ENCODE measurements at places on chromosomes 4 and X.
A peak's percentile ranks its signal among the peaks of the same experiment; 100 is the strongest.

DNA sequence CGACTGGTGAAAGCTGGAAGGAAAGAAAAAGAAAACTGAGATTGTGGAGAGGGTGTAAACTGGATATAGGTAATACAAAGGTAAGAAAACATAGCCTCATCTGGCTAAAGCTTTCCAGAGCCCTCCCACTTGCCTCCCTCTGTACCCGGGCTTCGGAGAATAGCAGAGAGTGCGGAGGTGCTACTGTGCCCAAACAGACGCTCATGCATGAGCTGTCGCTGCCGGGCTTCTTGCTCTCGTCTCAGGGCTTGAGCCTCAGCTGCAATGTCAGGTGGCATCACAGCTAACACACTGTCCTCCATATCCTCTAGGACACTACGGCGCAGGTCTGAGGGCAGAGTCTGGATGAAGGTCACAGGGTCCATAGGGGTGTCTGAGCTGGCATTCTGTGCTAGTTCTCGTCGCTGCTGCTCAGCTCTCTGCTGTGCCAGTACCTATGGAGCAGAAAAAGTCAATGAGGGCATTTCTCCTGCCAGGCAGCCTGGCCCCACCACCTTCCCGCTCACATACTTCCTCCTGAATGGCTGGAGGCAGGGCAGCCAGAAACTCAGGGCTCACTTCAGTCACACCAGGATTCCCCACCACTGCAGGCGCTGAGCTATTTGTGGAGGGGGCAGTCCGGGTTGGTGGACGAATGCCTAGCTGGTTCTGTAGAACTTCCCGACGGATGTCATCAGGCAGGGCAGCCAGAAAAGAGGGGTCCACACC, 116.7 kb upstream of the HSD17B10 start:
- DNase-seq = no peak

DNA sequence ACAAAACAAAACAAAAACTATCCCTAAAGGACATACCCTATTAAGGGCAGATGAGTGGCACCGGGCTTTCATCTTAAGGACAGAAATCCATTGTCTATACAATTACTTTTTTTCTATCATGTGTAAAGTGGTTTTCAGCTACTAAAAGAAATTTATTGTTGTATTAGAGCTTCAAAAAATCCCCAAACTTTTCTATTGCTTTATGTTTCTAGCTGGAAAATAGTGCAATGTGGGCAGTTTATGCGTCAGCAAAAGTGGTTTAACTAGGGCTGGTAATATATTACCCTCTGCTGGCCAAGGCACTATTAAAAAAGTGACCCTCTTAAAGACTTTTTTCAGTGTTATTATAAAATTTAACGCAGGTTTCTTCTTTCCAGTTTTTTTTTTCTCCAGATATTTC, 15.5 kb upstream of the GPR82 start:
- no peak for DNase-seq

- peak; percentile 96 for DNase-seq
These were observed 38.8 kb downstream of the MSN start for GRCh38 chrX:65706041-65706828.

- DNase-seq = no peak
These were observed 35.1 kb downstream of the PPEF2 start for GRCh38 chr4:75867130-75867529.

DNA sequence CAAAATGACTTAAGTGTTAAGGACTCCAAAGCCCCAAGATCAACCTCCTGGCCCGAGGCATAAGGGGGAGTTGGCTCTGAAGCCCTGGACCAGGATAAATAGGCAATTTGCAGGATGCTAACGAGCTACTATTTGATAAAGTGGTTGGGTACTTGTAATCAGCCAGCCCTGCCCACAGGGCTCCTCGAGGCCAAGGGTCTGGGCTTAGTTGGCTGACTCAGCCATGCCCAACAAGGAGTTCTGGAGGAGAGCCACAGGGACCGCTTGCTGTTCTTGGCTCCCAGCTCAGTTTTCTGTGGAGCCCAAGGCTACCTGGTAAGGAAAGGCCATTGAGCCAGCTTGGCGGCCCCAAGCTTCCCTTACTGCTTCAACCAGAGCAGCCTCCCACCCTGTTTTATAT, 7.8 kb downstream of the HMGB3 start:
- peak; percentile 62 for DNase-seq

DNA sequence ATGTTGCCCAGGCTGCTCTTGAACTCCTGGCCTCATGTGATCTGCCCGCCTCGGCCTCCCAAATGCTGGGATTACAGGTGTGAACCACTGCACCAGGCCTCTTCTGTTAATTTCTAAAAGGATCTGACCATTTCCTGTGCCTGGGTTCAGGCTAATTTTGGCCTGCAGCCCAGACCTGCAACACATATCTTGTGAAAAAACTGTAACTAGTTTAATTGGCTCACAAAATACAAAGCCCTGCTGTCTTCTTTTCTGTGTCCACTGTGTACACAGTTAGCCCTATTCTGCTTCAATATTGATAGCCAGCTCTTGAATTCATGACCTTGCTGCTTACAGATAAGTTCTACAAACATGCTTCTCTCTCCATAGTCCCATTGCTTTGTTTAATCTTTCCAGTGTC, 753.5 kb downstream of the PDHA2 start:
- DNase-seq = no peak

DNA sequence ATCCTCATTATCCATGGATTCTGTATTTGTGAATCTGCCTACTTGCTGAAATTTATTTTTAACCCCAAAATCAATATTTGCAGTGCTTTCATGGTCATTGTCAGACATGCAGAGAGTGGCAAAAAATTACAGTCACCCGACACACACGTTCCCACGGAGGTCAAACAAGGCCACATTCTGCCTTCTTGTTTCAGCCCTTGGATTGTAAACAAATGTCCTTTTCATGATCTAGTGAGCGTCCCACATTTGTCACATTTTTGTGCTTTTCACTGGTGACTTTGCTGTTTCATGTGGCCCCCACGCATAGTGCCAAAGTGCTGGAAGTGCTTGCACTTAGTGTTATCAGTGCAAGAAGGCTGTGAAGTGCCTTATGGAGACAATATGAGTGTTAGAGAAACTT, 45.0 kb downstream of the SOD3 start:
- no peak for DNase-seq

DNA sequence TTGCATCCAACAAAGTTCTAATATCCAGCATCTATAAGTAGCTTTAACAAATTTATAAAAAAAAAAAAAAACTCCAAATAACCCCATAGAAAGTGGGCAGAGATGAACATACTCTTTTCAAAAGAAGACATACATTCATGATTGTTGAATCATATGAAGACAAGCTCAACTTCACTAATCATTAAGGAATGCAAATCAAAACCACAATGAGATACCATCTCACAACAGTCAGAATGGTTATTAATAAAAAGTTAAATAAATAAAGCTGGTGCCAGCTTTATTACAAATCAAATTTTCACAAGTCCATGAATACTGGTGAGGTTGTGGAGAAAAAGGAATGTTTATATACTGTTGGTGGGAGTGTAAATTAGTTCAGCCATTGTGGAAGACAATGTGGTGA, 592.0 kb downstream of the IQCM start:
- no peak for DNase-seq

DNA sequence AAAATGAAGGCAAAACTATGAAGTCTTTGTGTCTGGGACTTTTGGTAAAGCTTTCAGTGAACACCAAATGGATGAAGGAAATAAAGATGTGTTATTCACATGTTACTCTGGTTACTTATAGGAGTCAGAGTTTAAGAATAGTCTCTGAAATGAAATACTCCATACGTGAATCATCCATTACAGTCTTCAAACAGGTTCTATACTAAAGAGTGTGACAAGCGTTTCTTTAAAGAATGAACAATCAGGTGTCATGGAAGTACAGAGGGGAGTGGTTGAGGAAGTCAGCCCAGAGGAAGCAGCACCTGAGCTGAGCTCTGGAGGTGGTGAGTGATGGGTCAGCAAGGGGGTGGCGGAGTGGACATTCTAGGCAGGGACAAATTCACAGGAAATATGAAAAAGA, 41.8 kb upstream of the SORBS2 start:
- DNase-seq = no peak

DNA sequence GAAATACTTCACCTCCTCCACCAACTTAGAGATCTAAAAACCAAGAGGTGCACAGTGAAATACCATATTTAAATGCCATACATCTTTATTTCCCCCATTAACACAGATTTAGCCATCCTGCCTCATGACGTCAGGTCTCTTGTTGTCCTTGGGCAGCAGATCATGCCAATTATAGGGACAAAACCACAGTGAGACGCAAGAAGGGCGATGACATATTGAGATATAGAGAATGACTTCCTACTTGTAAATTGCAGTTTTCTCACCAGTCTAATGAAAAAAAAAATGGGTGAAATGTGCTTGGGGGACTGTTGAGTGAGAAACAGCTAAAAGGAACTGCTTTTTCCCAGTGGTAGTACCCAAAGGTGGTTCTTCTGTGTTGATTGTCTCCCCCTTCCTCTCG, 24.3 kb downstream of the RS1 start:
- no peak for DNase-seq

DNA sequence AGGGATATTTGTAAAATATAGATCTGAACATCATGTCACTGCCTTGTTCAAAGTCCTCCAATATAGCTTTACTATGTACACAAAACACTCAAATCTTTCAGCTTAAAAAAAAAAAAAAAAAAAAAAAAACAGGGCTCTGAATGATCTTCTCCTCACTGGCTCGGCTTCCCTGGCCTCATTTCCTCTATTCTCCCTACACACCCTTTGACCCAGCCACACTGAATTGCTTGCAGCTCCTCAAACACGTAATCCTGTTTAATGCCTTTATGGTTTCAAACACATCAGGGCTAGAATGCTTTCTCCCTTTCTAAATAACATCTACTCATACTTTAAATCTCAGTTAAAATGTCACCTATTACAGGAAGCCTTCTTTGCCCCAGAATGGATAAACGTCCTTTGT, 60.8 kb downstream of the MTMR8 start:
- no peak for DNase-seq

DNA sequence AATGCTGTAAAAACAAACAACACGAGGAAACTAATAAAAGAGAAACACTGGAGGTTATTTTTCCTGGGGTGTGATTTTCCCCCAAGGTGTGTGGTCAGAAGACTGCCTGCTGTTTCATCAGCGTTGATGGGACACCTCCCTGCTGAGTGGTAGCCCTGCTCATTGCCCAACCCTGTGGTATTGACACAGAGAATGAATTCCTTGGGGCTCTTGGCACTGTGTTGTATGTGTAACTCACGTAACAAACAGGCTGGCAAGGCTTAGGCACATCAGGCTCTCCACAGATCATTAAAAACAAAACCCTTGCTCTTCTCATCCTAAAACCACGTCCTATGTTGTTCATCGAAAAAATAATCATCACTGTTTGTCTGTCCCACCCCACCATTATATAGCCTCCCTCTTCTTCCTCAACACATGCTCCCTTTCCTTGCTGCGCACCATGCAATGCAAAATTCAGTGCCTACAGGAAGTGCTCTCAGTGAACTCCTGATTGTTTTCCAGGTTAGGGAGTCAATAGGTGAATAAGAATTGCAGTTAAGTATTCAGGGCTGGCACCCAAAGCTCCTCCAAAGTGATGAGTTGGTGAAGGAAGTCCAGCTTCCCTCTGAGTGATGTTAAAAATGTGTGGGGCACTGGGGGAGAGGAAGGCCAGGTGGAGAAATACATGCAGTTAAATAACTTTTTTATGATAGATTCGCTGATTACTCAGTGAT, 11.4 kb upstream of the PUDP start:
- peak; percentile 27 for DNase-seq

DNA sequence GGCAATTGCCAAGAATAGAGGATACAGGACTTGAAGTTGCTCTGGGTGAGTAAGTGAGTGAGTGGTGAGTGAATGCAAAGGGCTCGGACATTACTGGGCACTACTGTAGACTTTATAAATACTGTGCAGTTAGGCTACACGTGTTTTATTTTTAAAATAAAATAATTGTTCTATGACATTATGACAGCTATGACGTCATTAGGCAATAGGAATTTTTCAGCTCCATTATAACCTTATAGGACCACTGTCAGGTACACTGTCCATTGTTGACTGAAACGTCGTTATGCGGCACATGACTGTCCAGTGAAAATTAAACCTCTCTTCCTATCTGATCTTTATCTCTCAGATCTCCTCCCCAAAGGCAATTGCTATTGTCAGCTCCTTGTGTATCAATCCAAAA, 5.1 kb upstream of the TASL start:
- no peak for DNase-seq

DNA sequence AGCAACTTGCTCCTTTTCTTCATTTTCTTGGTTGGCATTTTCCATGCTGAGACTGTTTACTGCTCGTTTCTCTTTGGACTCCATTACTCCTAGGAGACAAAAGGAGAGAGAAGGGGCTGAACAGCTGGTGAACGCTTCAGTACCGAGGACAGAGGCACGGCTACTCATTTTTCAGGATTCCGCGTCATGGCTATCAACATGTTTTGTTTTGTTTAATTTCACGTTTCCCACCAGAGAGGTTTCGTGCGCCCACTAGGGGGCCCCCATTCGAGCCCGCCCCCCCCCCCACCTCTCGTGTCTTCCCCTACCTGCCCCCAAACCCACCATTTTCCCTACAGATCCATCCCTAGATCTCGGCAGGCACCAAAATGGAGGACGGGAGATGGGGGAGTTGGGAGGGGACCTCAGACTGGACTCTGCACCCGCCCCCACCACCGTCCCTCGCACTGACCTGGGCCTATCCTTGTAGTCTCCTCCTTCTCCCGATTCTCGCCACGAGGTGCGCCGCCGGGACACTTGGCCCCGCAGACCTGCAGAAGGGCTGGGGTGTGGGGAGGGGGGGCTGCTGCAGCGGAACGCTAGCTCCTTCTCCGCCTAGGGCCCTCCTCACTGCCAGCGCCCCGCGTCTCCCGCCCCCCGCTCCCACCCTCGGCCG, 653 bp downstream of the BEX1 start:
- DNase-seq = peak; percentile 38

DNA sequence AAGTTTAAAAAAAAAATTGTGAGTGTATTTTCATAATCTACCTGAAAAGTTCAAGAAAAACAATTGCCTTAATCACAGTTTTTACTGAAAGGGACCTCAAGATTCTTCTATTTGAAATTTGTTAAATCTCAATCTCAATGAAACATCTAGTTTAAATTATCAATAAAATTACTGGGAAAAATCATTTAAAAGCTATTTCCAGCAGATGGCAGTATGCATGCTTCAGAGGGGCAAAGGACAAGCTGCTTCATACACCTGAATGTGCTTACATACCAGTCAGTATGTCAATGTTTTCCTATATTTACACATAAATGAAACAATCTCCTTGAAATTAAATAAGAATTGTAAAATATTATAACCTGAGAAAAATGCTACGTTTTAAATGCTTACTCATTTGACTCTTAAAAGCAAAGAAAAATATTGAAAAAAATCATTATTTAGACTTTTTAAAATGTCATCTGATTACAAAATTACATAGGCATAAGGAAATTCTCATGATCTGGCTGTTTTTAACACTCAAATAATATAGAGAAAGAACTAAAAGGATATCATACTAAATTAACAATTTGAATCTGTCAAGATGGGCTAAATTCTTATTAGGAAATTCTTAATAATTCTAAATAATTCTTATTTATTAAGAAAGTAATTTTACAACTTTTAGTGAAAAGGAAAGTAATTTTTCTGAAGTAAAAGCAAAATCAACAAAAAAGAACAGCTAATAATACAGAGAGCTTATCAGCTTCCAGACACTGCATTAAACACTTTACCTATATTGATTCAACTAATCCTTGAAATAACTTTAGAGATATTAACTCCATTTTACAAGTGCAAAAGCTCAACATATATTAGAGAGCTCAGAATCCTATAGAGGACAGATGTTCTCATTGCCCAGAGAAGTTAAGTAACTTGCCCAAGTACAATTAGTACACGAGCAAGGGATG, 242.1 kb downstream of the ADAMTS3 start:
- DNase-seq = no peak

GRCh38 chr4:98199247-98199646, 56.0 kb upstream of the STPG2 start:
- no peak for DNase-seq

GRCh38 chrX:110491846-110492620, 133.4 kb downstream of the RTL9 start:
- no peak for DNase-seq

Data from RPMI7951 (cell line).